ENCODE measurements at places on chromosomes 3 and 15.

- no peak for DNase-seq
Observed at GRCh38 chr3:156307704-156308103, 187.3 kb downstream of the KCNAB1 start.

- DNase-seq, result no peak
Observed at GRCh38 chr3:187315872-187316271, 24.3 kb upstream of the MASP1 start.

- DNase-seq, result no peak
Observed at GRCh38 chr3:180188512-180189309, 152.0 kb upstream of the PEX5L start.

DNA sequence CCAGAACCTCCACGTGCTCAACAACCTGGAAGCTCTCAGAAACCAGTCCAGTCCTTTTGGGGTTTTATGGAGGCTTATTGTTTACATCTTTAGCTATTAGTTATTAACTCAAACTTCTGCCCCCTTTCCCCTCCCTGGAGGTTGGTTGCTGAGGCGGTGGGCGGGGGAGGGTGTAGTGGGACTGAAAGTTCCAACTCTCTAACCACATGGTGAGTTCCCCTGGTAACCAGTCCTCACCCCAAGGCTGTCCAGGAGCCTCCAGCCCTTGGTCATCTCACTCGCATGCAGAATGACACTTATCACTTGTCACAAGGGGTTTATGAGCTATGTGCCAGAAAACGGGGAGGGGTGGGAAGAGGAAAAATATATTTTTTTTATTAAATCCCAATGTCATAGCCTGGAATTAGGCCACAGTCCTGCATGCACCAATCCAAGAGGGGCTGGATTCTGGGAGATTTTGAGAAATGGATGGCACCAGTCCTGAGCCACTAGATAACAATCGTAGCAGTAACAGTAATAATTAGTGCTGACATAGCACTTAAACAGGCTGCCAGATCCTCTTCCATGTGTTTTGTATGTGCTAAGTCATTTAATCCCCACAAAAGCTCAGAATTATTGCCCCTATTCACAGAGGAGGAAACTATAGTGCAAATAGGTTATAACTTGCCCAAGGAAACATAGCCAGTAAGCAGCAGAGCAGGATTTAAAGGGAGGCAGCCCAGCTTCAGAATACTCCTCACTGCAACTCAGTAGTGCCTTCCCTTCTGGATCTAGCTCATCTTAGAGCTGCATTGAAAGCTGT lies 85.7 kb downstream of the CRYGS start:
- DNase-seq, result no peak

GRCh38 chr3:149091983-149092382 lies 5.7 kb upstream of the HLTF start:
- DNase-seq, result no peak

- DNase-seq, result peak; percentile 42
Observed at GRCh38 chr3:198080521-198081384, 120.7 kb downstream of the LMLN start.

DNA sequence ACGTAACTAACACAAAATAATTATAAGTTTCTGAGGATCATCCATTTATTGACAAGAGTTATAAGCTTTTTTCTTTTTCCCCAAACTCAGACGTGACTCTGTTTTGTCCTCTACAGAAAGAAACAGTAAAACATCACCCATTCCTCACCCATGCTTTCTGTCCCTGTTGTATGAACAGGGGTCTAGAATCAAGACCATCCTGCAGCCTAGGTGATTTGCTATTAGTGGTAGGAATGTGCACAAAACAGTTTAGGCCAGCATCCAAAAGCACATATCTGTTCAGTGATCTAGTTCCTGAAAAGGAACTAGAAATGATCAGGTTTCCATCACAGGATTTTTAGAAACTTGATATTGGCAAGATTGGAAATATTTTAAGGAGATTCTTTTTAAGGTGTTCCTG lies 527.6 kb downstream of the SOX2 start:
- DNase-seq, result no peak

DNA sequence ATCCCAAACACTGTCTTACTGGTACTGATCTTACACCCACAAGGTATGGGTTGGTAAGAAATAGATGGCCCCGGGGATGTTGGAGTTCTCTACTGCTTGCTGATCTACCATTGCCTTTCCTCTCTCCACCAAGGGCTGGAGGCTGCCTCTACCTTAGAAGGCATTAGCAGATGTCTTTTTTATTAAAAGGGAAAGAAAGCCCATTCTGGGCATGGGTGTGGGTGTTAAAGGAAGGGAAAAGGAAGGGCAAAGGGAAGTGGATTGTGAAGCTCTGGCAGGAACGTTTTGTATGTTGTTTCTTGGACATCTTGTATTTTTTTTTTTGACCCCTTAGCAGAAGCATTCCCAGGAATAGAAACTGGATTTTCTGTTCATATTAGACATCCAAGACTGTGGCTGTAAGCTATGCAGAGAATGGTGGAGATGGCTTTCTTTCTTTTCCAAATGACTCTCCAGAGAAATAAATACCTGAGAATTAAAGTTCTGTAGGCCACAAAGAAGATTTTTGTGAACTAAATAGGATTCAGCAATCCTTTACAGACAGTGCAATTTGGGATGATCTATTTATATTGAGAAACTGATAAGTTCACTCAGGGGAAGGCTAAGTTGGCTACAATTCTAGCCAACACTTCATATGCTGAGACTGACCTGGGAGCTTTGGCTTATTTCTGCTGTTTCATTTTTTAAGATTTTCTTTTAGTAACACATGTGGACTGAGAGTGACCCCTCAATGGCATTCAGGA lies 108.8 kb downstream of the TOP2B start:
- DNase-seq, result no peak

GRCh38 chr3:111850537-111850936 lies 8.5 kb upstream of the PHLDB2 start:
- no peak for DNase-seq

GRCh38 chr15:90883976-90884718 lies at the start of gene FES:
TSS of gene FES (plus strand) at chr15:90884504. CDS start at chr15:90885046, 542 bp downstream.
- no peak for DNase-seq

- peak; percentile 10 for DNase-seq
Observed at GRCh38 chr3:23183731-23184130, 19.4 kb upstream of the UBE2E2 start.

DNA sequence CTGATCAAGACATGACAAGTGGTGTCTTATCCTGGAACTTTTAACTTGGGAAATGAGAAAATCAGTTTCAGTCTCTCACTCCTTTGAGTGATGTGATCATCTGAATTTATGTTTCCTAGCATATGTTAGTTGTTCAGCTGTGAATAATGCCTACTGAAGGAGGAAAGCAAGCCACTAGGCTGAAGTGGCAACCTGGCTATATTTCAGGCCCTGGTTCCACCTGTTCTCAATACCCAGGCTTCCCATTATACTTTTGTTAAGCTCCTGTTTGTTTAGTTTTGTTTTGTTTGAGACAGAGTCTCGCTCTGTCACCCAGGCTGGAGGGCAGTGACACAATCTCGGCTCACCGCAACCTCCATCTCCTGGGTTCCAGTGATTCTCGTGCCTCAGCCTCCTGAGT lies 243.8 kb downstream of the ALCAM start:
- DNase-seq, result no peak

- no peak for DNase-seq
Observed at GRCh38 chr3:124298951-124299350, 307.0 kb upstream of the ROPN1 start.

DNA sequence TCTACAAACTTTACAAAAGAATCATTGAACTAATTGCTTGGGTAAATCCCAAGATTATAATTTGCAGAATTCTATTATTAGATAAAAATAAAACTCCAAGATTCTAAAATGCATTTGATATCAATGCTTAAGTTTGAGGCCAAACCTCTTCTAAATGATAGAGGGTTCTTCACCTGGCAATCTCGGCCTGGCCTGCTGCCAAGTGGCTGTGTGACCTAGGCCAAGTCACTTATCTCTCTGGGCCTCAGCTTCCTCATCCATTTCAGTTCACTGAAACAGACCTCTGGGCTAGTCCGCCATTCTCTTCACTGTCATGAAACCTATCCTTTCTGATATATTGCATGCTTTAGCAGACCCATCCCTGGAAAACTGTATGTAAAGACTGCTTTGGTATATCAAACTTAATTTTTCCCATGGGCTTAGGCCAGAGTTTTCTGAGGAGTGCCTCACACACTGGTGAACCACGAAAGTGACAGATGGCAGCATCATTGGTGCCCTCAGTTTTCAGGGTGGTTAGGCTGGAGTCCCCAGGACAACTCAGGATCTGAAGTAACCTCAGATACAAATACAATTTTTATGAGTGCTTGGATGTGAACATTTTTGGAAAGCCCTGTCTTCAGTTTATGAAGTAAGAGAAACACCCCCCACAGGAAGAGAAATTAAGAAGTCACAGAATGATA lies 21.8 kb downstream of the NUDT16 start:
- DNase-seq, result no peak

- no peak for DNase-seq
Observed at GRCh38 chr15:36644191-36644896, 64.9 kb downstream of the CDIN1 start.

- peak; percentile 67 for DNase-seq
Observed at GRCh38 chr15:70474471-70475406, 288.6 kb downstream of the UACA start.

DNA sequence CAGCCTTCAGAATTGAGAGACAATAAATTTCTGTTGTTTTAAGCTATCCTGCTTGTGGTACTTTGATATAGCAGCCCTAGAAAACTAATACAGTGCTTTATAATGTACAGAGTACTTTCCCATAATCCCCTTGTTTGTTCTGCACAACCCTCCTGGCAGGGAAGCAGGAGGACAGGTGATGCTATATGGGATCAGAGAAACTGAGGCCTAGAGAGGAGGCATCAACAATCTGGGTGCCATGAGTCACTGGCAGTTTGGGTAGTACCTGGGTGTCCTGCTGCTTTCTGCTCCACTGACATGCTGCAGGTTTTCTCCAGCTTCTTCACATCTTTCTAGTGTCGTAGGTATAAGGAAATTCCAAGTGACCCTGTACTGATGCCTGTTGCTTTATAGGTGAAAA lies 55.0 kb downstream of the CTDSPL start:
- DNase-seq, result no peak

DNA sequence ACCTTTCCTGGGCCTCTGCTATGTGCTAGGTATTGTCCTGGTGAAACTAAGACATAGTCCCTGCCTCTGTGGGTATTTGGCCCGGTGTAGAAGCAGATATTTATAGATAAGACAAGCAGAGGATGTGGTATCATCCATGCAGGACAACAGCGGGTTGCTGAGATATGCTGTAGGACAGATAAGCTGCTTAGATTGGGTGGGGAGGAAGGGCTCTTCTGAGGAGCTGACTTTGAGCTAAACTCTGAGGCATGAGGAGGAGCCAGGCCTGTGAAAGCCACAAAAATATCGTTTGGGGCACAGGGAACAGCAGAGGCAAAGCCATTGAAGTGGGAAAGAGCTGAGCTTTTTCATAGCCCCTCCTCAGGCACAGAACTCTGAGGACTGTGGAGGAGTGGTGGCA lies 492.5 kb upstream of the CFAP20DC start:
- DNase-seq, result no peak

- no peak for DNase-seq
Observed at GRCh38 chr3:9248522-9249271, 749 bp downstream of the SRGAP3 start.

DNA sequence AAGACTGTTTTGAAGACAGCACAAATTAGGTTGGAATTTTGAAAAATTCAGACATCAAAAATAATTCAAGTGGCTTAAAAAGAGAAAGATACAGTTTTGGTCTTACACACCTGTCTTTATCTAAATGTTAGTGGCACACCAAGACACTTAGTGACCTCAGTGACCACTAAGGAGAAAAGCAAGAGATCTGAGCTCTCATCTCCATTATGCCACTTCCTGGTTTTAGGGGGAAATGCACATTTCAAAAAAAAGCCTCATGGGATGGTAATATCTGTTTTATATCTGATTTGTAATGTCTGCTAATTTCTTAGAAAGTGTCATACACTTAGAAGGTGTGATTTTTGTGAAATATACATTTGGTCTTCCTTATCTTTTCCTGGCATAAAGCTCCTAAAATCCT lies 16.4 kb downstream of the IL12A start:
- DNase-seq, result no peak

GRCh38 chr3:141537856-141538255 lies 51.0 kb downstream of the RASA2 start:
- no peak for DNase-seq
